ENCODE measurements at places on chromosomes 1 and 21. TPM values are rescaled to one million over a fixed set of nuclear protein-coding genes. Genes with fewer than 3 reads are reported as not detected.

BRDT gene
- not detected for total RNA-seq

- peaks cover 9% of the 10 kb centered on the region for H3K4me1 ChIP-seq
- no peaks in the 10 kb centered on the region for H3K36me3 ChIP-seq
- H3K4me3 ChIP-seq: no peak overlapping the region
These were observed 385.9 kb downstream of the GPATCH2 start for GRCh38 chr1:217244971-217245370.

GRCh38 chr1:52348704-52349300 is 17.2 kb downstream of the CC2D1B start:
- no peak overlapping the region for H3K27ac ChIP-seq
- H3K4me3 ChIP-seq: no peak overlapping the region
- DNase-seq: no peak
- peaks cover 84% of the 10 kb centered on the region for H3K36me3 ChIP-seq
- H3K27me3 ChIP-seq: no peaks in the 10 kb centered on the region
- H3K4me1 ChIP-seq: no peaks in the 10 kb centered on the region

DNA sequence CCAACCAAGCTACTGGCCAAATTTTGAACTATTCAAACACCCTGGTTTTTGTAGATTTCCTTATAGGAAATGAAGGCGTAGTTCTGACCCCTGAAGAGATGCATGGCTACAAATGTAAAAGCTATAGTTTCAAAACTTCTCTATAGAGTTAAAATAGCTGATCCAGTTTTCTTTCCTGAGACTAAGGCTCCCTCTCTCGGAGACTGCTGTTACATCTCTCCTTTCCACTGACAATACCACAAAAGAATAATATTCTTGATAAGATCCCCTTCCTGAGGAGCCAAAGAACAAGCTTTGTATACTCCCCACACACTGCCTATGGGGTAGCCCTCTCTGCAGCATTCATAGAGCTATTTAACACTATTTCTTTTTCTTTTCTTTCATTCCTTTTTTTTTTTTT is 6.7 kb upstream of the CFAP126 start:
- no peaks in the 10 kb centered on the region for H3K36me3 ChIP-seq
- H3K4me3 ChIP-seq: no peak overlapping the region
- no peak for DNase-seq
- H3K4me1 ChIP-seq: no peaks in the 10 kb centered on the region
- no peaks in the 10 kb centered on the region for H3K27me3 ChIP-seq

DNA sequence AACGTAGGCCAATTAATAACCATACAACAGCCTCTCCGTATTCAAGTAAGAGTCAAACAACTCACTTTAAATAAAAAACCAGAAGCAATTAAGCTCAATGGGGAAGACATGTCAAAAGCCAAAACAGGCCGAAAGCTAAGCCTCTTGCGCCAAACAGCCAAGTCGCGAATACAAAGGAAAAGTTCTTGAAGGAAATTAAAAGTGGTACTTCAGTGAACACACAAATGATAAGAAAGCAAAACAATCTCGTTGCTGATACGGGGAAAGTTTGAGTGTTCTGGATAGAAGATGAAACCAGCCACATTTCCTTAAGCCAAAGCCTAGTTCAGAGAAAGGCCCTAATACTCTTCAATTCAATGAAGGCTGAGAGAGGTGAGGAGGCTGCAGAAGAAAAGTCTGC is 53.4 kb downstream of the SIPA1L2 start:
- H3K27me3 ChIP-seq: no peaks in the 10 kb centered on the region
- H3K27ac ChIP-seq: no peak overlapping the region

TGFBR3 gene
- total RNA-seq: 190 TPM

DNA sequence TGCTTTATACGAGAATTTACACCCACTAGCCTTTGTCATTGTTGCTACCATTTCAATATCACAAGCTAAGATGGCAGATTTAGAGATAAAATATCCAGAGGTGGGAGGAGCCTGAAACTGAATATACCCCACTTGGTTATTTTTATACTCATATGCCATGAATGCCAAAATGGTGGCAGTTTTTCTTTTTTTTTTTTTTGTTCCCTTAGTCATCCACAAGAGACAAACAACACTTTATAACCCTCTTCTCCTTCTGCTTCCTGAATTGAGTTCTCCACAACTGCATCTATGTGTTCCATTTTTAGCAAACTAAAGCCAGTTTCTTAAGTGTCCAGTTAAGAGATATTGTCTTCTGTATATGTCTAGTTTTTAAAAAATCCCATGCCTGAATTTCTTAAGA is 558.4 kb downstream of the LMO4 start:
- no peak for DNase-seq
- no peaks in the 10 kb centered on the region for H3K36me3 ChIP-seq
- no peaks in the 10 kb centered on the region for H3K4me1 ChIP-seq
- no peak overlapping the region for H3K27ac ChIP-seq
- no peak overlapping the region for H3K4me3 ChIP-seq
- H3K27me3 ChIP-seq: no peaks in the 10 kb centered on the region

KRTAP26-1 gene
- not detected for total RNA-seq

DNA sequence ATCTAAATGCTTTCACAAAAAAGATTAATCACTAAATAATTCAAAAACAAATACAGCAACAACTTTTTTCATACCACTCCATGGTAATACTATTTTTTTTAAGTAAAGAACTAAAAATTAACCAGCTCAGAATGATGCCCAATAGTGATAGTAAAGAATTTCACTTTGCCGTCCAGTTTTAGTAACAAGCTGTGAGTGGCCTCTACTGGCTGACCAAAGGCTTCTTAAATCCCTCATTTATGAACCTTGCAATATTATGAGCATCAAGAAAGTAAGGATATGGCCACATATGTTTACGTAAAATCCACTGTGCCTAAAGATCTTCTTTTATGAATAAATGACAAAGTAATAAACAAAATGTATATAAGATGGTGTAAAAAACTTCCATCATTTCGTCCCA is 108.6 kb downstream of the GPATCH2 start:
- H3K36me3 ChIP-seq: no peaks in the 10 kb centered on the region
- no peaks in the 10 kb centered on the region for H3K27me3 ChIP-seq
- peaks cover 14% of the 10 kb centered on the region for H3K4me1 ChIP-seq
- DNase-seq: no peak
- H3K4me3 ChIP-seq: no peak overlapping the region

PLA2G2F gene
- not detected for total RNA-seq

CD1C gene
- 1.2 TPM for total RNA-seq

DNA sequence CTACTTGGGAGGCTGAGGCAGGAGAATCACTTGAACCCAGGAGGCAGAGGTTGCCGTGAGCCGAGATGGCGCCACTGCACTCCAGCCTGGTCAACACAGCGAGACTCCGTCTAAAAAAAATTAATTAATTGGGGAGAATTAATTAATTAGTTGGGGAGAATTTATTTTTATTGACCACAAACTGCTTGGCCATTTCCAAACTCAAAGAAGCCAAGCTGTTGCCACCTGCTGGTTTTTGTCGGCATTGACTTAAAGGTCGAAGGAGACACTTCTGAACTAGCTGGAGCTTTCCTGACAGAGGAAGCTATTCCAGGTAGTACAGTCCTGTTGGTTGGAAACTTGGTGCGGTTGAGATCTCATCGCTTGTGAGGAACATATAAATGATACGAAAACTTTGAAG is 13.1 kb downstream of the MAP1LC3C start:
- no peaks in the 10 kb centered on the region for H3K4me1 ChIP-seq
- H3K27ac ChIP-seq: no peak overlapping the region
- H3K36me3 ChIP-seq: no peaks in the 10 kb centered on the region
- H3K4me3 ChIP-seq: no peak overlapping the region
- DNase-seq: no peak

- no peaks in the 10 kb centered on the region for H3K27me3 ChIP-seq
- H3K4me1 ChIP-seq: peaks cover 39% of the 10 kb centered on the region
- DNase-seq: no peak
- H3K4me3 ChIP-seq: peak overlapping the region; percentile 61
These were observed 712 bp downstream of the RAB13 start for GRCh38 chr1:153985341-153985912.

GRCh38 chr1:67835663-67836452 is 2.6 kb upstream of the GNG12 start:
- H3K4me1 ChIP-seq: peaks cover 32% of the 10 kb centered on the region
- no peak overlapping the region for H3K4me3 ChIP-seq
- DNase-seq: no peak
- H3K36me3 ChIP-seq: no peaks in the 10 kb centered on the region
- H3K27me3 ChIP-seq: no peaks in the 10 kb centered on the region
- H3K27ac ChIP-seq: no peak overlapping the region

GRCh38 chr1:226425431-226426031 is 17.6 kb upstream of the PARP1 start:
- H3K4me1 ChIP-seq: no peaks in the 10 kb centered on the region
- no peak overlapping the region for H3K27ac ChIP-seq
- H3K4me3 ChIP-seq: no peak overlapping the region
- no peaks in the 10 kb centered on the region for H3K27me3 ChIP-seq

GRCh38 chr1:55443175-55443915 is 228.2 kb upstream of the USP24 start:
- H3K27me3 ChIP-seq: no peaks in the 10 kb centered on the region
- no peak overlapping the region for H3K4me3 ChIP-seq
- peak; percentile 97 for DNase-seq
- peak overlapping the region; percentile 45 for H3K27ac ChIP-seq
- no peaks in the 10 kb centered on the region for H3K36me3 ChIP-seq

DNA sequence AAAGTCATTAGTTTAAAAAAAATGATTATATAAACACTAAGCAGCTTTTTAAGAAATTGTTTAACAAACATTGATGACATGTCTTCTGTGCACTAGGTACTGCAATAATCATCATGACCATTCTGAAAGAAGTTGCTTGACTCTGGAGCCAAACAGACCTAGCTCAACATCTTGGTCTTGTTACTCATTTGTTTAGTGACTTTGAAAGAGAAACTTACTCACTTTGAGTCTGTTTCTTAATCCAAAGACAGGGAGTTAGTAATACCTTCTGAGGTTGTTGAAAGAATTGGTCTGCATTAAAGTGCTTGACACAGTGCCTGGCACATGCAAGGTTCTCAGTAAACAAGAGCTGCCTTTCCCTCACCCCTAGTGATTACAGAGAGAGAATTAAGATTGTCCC is 84.4 kb downstream of the SGIP1 start:
- H3K27ac ChIP-seq: no peak overlapping the region
- peaks cover 17% of the 10 kb centered on the region for H3K4me1 ChIP-seq
- no peaks in the 10 kb centered on the region for H3K27me3 ChIP-seq
- no peaks in the 10 kb centered on the region for H3K36me3 ChIP-seq

GRCh38 chr1:70616946-70617345 is 205.9 kb downstream of the CTH start:
- no peaks in the 10 kb centered on the region for H3K27me3 ChIP-seq
- no peak for DNase-seq
- H3K36me3 ChIP-seq: no peaks in the 10 kb centered on the region
- no peaks in the 10 kb centered on the region for H3K4me1 ChIP-seq
- H3K4me3 ChIP-seq: no peak overlapping the region

DNA sequence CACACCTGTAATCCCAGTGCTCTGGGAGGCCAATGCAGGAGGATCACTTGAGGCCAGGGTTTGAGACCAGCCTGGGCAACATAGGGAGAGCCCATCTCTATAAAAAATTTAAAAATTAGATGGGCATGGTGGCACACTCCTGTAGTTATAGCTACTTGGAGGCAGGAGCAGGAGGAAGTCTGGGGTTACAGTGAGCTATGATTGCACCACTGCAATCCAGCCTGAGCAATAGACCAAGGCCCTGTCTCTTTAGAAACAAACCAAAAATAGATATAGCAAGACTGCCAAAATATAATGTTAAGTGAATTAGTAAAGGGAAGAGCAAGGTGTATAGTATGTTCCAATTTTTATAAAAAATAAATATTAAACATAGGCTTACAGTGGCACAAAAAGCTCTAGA is 28.8 kb downstream of the PLEKHO1 start:
- no peaks in the 10 kb centered on the region for H3K27me3 ChIP-seq
- no peaks in the 10 kb centered on the region for H3K36me3 ChIP-seq
- no peak for DNase-seq
- no peaks in the 10 kb centered on the region for H3K4me1 ChIP-seq
- H3K27ac ChIP-seq: no peak overlapping the region

GRCh38 chr1:239951511-239952140 is 140.1 kb upstream of the FMN2 start:
- H3K4me3 ChIP-seq: no peak overlapping the region
- H3K4me1 ChIP-seq: no peaks in the 10 kb centered on the region
- H3K36me3 ChIP-seq: no peaks in the 10 kb centered on the region
- no peak overlapping the region for H3K27ac ChIP-seq
- DNase-seq: no peak

DNA sequence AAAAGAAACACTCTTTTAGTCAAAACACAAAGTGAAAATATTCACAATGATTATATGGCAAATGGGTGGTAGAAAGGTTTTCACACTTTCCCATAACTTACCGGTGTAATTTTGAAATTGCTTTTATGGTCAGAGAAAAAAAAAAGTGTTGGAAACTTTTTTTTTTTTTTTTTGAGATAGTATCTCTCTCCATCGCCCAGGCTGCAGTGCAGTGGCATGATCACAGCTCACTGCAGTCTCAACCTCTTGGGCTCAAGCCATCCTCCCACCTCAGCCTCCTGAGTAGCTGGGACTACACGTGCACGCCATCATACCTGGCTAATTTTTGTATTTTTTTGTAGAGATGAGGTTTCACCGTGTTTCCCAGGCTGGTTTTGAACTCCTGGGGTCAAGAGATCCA is 3.3 kb downstream of the IFNGR2 start:
- no peaks in the 10 kb centered on the region for H3K27me3 ChIP-seq
- H3K4me3 ChIP-seq: no peak overlapping the region
- H3K27ac ChIP-seq: no peak overlapping the region
- DNase-seq: no peak
- peaks cover 56% of the 10 kb centered on the region for H3K4me1 ChIP-seq

- H3K27me3 ChIP-seq: no peaks in the 10 kb centered on the region
- no peak overlapping the region for H3K27ac ChIP-seq
- no peaks in the 10 kb centered on the region for H3K4me1 ChIP-seq
- H3K4me3 ChIP-seq: no peak overlapping the region
These were observed 310.9 kb downstream of the MATN1 start for GRCh38 chr1:30412241-30413110.

DNA sequence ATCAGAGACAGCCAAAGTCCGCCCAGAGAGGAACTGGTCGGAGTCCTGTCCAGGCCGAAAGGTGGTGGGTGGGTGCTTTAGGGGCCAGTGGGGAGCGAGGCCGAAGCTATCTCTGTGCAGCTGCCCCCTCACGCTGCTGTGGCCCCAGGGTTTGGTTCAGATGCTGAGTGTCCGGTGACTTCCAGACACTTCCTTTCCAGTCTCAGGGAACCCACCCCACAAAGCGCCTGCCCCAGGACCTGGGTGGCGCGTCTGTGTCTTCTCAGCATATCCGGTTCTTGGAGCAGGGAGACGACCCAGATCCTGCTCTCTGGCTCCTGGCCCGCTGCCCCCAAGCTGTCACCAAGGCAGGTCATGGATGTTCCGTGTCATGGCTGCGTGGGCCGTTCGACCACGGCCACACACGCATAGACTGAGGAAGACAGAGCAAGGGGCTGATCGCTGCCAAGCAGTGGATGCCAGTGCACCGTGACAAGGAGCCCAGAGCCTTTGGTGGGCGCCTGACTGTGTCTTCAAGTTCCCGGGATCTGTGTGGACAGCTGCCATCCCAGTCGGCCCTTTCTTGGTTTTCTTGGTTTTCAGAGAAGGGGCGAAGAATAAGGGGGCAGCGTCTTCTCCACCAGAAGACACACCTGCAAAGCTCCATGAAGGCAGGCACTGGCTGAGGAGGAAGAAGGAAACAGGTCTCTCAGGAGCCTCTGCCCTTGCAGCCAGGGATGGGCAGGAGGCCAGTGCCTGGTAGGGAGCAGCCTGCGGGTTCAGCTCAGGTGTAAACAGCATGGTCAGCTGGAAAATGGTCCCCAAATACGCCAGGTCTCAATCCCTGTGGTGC is 22.9 kb upstream of the COL18A1 start:
- peaks cover 10% of the 10 kb centered on the region for H3K4me1 ChIP-seq
- H3K36me3 ChIP-seq: no peaks in the 10 kb centered on the region
- H3K27me3 ChIP-seq: no peaks in the 10 kb centered on the region
- H3K27ac ChIP-seq: no peak overlapping the region
- H3K4me3 ChIP-seq: no peak overlapping the region
- no peak for DNase-seq
